ENCODE measurements at places on chromosomes 1 and 21.
A peak's percentile ranks its signal among the peaks of the same experiment; 100 is the strongest.

DNA sequence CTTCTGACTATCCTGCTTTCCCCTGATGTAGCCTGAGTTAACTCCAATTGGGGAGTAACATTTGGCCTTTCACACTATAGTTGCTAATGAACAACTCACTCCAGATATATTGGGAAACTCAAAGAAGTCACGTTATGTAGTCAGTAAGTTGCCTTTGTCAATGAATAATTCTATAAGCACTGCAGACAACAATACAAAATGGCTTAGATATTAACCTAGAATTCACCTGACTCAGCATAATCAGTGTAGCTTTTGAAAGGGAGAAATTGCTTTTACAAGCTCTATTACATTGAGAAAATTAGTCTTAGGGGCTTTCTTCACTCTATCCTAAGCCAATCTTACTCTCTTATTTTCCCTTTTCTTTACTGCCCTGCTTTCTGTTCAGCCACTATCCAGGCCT, 303.5 kb upstream of the NR5A2 start:
- no peak for DNase-seq

GRCh38 chr1:149997585-149998262, 12.8 kb downstream of the OTUD7B start:
- no peak for DNase-seq

- no peak for DNase-seq
These were observed 22.9 kb upstream of the NDC1 start for GRCh38 chr1:53860967-53861411.

DNA sequence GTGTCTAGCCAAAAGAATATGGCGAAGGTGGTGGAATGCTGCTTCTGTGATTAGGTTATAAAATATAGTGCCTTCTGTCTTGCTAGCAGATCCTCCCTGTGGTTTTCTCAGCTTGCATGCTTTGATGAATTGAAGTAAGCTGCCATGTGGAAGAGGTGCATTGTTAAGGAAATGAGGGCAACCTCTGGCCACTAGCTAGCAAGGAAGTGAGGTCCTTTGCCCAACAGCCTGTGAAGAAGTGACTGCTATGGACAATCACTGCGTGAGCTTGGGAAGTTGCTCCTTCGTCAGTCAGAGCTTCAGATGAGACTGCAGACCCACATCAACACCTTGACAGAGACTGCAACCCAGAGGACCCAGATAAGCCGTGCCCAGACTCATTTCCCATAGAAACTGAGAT, 109.4 kb downstream of the GIPC2 start:
- no peak for DNase-seq

GRCh38 chr1:231715816-231716722, 89.5 kb downstream of the DISC1 start:
- no peak for DNase-seq

- DNase-seq: no peak
These were observed 8.6 kb downstream of the YBEY start for GRCh38 chr21:46294647-46295176.

DNA sequence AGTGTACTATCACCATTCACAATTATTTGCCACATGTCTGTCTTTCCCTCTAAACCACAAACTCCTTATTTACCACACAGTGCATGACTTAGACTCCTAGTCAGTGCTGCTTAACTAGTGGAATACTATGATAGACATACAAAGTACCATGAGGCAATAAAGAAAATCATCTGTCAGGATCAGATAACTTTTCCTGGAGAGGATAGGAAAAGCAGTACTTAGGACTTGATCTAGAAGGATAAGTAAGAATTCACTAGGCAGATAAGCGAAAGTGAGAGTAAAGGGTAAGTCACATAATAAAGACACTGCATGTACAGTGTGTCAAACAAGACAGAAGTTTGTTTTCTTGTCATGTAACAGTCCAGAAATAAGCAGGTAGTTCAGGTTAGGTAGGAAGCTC, 21.2 kb upstream of the TSPAN1 start:
- no peak for DNase-seq

DNA sequence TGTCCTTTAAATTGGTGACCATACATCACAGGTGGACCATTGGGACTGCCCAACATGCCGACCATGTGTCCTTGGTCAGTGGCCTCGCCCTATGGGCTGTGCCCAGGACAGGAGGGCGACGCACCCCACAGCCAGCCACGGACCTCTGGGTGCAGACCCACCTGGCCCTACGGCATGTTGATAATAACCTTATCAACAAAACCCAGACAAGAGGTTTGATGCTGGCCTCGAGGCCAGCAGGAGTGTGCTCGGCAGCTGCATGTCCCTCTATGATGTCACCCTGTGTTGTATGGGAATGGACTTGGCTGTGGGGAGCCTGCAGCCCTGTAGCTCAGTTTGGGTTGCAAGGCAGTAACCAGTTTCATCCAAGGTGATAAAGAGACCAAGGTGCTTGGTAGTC, 32.1 kb downstream of the SLC37A1 start:
- DNase-seq: no peak

DNA sequence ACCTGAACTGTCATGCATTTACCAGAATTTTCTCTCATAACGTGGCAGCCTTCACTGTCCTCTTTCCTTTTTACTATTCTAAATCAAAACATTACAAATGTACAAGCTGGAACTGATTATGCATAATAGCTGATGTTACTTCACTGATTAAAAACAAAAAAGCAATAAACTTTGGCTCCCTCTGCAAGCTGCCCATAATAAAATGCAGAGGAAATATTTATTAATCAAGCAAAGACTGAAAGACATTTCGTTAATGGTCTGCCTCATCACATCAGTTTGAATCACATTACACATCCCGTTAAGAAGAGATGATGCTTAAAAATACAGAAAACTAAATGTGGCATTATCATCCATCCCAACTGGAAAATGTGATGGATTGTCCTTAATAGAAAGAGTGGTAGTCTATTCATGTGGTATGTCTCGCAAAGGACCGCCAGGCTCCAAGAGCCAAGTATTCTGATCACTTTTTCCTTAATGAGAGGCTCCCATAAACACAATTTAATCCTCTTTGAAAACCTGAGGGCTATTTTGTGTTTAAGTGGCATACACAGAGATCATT, 225.3 kb downstream of the RGS7 start:
- no peak for DNase-seq

DNA sequence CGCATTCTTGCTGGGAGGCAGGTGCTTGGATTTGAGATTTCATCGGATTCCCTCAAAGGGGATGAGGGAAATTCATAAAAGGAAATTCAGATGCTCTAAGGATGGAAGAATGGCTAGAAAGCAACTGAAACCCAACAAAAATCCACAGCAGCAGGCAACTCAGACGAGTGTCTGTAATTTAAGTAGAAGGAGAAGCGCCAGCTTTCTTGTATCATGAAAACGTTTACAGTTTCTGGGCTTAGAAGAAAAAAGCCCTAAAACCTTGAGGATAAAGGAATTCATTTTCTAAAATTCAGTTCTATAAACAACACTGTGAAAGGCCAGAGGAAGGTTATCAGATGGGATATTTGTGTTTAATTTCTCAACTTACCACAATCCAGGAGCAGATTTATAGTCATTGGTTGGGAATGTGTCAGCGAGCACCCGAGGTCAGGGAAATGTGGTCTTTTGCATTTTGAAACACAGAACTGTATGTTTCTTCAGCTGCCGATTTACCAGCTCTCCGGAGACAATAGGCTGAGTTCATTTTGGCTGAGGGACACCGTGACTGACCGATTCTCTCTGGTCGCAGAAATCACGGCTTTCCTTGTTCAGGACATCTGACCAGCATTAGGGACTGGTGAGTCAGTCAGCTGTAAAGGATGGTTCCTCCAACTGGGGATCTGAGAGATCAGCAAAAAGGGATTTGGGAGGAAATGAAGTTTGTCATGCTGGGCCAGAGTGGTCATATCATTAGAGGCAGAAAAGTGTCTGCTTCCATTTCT, 111.6 kb upstream of the ERRFI1 start:
- DNase-seq: peak; percentile 70

- no peak for DNase-seq
These were observed 6.6 kb downstream of the GLIS1 start for GRCh38 chr1:53732409-53732808.

DNA sequence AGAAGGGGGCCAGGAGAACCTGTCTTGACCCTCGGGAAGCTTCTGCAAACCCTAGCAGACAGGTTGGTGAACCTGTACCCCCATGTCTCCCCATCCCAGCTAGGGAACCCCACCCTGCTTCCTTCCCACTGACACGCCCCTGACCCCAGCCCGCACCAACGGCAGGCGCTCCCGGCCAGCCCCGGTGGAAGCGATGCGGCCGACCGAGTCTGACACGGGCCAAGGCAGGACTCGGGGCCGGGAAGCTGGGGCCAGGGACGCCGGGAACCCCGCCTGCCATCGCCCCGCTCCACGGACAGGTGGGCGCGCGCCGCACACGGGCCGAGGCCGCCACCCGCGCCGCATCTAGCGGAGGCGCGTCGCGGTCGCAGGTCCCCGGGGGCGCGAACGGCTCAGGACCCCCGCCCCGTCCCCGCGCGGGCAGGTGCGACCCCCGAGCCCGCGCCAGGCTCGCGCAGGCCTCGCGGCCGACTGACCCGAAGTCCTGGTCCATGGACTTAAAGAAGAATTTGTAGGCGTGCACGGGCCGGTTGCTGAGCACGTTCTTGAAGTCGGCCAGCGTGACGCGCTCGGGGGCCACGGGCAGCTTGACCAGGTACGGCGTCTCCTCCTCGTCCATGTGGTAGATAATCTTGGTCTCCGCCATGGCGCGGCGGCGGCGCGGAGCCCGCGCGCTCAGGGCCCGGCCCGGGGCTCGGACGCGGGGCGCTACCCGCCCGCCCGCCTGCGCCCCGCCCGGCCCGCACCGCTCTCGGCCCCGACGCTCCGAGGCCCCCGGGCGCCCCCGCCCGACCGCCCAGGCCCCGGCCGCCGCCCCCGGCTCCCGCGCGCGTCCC, 580 bp downstream of the DVL1 start:
- DNase-seq: no peak

DNA sequence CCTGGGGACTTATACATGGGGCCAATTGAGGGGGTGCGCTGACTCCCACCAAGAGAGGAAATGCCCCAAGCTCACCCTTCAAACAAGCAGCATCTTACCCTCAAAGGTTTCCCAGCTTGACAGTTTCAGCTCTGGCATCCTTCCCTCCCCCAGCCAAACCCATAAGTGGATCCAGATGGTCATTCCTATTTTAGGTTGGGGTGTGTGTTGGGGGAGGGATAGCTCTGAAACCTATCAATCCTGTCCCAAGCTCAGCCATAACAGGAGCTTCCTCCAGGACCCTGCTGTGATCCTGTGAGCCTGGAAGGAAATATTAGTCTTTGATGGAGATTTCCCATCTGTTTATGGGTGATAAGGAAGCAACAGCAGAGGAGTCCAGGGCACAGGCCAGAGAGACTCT, 3.4 kb upstream of the TMEM222 start:
- DNase-seq: no peak

DNA sequence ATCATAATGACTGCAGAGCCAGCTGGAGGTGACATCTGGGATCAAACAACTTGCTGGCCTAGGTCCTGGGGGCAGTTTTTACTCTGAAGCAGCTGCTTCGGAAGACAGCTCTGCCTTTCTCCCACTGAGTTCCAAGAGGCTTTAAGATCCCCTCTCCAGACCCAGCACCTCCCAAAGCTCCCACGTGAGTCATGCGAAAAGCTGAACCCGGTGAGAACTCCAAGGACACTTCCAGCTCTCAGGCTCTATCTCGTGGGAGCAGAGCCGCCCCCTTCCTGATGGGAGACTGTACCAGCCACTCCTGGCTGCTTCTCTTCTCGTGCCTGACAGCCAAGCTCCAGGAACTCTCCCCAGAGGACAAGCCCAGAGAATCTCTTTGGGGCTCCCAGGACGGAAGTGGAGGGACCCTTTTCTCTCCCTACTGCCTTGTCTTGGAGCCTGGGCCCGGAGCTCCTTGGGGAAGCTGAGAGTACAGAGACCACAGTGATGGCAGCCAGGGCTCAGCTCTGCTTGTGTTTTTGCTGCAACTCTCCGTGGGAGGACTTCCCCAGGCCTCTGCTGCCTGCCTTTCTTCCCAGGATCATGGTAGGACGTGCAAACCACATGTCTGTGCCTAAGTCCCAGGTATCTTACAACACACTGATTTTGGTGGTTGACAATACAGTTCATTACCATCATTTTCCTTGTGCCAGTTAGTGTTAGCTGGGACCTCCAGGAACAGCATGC, 40.6 kb downstream of the STUM start:
- DNase-seq: no peak

DNA sequence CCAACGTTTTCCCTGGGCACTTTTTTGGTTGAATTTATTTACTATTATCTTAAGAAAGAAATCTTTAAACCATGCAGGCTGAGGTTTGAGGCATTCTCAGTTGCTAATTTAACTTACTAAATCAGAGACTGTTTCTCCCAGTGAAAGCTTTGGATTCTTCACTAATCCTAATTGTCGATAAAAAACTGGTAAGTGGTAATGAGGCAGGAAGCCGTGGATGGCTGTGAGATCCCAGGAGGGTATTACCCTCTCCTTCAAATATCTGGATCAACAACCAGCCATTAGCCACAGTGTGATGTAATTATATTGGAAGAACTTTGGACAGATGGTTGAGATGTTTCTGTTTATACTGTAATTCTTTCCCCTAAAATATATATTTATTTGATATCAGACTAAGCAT, 485.0 kb downstream of the DISC1 start:
- DNase-seq: no peak

- DNase-seq: no peak
These were observed 701 bp upstream of the INSRR start for GRCh38 chr1:156859523-156860112.

DNA sequence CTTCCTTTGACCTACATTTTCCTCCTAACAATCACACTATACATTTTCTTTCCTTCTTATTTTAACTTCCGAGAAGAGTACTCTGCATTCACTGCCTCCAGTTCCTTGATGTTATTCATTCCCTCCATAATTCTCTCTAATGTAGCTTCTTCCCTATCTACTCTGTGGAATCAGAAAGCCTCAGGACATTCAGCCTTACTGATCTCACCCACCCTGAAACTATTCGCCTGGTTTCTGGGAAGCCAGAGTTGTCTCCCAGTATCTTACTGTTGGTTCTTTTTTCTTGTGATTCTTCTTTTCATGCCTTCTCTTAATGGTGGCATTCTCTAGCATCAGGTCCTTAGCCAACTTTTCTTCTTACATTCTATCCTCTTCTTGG, 45.5 kb downstream of the WDR64 start:
- DNase-seq: no peak

DNA sequence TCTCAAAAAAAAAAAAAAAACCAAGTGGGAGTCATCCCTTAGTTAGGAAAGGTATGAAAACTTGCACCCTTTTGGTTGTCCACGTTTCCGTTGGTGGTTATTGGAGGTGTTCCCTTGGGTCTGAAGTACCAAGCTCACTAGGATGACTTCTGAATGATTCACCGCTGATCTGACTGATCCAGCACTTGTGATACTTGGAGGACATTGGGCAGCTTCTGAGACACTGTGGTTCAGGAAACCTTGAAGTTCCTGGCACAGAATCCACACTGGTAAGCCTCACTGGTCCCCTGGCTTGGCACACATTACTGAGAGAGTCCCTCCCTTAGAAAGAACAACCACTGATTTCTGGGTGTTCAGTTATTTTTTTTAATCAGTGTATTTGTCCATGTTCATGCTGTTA, 91.9 kb downstream of the RYR2 start:
- DNase-seq: no peak

GRCh38 chr1:166859597-166859996, 16.5 kb downstream of the TADA1 start:
- DNase-seq: no peak

Measured in brain pericyte (primary cell).